ENCODE measurements at places on chromosomes 16 and 17.
A peak's percentile ranks its signal among the peaks of the same experiment; 100 is the strongest.

GRCh38 chr17:2874189-2874686 lies 78.0 kb downstream of the RAP1GAP2 start:
- DNase-seq = no peak

DNA sequence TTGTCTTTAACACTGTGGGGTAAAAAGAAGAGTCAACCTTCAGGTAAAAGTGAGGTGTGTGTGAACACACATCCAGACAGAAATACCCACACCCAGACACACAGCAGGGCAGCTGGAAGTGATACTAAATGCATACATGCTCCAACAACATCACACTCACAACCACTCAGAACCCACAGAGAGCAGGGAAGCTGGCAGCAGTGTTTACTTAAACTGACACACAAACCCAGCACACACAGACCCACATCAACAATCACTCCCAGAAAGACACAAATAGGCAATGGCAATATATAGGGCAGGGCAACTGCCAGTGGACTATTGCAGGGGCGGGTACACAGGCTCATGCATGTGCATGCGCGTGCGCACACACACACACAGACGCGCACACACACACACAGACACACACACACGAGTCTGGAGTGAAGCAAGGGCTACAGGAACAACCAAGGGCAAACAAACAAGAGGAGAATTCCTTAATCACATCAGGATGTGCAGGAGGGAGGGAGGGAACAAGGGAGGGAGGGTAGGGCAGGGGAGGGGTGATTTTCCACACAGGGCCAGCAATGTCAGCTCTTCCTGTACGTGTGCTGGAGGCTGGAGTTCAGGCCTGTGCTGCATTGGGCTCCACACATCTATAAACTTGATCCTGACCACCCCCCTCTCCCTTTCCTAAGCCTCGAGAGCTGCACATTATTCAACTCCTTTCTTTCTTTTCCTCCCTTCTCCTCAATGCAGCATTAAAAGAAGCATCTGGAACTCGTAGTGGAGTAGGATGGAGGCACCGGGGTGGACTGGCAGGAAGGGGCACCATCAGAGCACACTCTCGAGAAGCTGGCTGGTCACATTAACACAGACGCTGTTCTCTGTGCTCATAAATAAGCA lies 30.1 kb downstream of the HIC1 start:
- DNase-seq = no peak

DNA sequence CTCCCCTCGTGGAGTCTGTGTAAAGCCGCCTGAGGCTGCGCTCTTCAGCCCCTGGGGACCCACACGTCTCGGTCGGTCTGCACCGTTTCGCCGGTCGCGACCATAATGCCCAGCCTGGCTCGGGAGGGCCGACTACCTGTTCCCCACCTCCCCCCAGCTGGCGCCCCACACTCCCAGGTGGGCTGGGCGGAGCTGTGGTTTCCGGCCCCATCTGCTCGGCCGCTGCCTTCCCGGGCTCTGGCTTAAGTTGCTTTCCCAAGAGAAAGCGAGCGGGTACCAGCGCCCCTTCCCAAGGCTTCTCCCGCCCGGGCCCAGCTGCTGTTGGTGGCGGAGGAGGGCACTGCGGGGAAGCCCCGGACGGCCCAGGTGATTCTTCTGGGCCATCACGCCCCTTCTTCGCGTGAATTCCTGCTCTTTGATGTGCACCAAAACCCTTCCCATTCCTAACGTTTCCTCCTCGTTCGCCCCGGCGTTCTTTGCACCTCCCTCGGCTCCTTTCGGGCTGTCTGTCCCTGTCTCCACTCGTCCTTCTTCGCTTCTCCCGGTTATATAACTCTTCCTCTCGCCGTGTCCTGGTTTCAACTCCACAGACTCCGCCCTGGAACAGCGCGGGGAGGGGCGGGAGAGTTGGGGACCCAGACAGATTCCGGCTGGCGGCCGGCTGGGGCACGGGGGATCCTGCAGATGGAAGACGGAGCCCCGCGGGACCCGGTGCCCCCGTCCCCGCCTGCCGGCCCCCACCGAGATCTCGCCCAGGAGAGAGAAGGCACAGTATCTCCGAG lies 2.0 kb downstream of the KDM6B start:
- peak; percentile 69 for DNase-seq

DNA sequence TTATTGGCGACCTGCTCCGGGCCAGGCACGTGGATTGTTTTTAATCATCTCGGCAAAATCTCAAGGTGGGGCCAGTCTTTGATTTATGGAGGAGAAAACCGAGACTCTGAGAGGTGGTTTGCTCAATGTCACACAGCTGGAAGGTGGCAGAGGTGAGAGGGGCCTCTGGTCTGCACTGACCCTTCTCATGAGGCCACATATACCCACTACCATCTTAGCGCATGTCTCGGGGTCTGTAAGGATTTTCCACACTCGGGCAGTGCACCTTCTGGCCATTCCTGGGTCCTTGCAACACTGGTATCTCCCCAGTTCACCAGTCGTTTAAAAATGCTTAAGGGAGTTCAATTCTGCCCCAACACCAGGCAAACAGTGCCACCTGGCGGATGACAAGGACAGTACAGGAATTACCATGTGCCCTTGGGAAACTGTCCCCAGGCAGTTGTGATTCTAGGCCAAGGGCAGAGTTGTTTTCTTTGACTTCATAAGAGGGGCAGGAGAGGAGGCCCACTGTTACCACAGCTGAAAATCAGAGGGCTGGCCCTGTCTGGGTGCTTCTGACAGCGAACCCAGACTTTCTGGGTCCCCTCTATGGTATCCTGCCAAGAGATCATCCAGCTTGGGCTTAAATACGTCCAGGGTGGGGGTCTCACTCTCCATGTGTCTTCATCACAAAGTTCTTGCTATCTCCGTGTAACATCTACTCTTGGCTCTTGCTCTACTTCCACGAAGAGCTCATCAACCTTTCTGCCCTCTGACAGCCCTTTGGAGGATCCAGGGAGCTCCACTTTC lies 39.4 kb upstream of the RAI1 start:
- DNase-seq = peak; percentile 87

DNA sequence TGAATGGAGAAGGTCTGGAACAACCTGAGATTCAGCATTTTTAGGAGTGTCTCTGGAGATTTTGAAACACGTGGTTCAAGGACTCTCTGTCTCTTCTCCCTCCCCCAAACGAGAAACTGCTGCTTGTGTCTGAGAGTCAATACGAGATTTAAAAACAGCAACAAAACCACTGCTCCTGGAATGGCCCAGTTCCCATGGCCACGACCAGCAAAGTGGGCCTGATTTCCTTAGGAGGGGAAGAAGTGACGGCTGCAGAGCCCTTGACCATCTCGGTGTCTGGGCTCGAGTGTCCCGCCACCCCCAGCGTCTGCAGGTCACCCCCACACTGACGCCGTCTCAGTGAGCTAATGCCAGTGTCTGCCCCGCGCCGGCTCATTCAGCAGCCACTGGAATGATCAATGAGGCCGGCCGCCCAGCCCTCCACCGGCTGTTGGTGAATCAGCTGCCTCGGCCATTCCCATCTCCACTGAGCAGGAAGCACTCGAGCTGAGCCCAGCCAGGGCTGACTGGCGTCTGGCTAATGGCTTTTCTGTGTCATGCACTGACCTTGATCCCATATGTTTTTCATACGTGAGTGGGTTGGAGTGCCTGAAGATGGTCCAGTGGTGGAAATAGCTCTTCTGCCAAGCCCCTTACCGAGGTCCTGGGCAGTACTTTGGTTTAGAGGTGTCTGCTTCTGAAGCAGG lies 151.8 kb downstream of the PITPNC1 start:
- peak; percentile 81 for DNase-seq

Data from nephron progenitor cell (in vitro differentiated cells).